ENCODE measurements at places on chromosomes 6 and 20.

- DNase-seq: no peak
Observed at GRCh38 chr6:169729961-169730360, 5.7 kb upstream of the PHF10 start.

GRCh38 chr6:94323853-94324252, 904.5 kb upstream of the EPHA7 start:
- DNase-seq: peak; percentile 9

GRCh38 chr20:9912858-9913434, 74.1 kb upstream of the PAK5 start:
- DNase-seq: peak; percentile 48

GRCh38 chr6:157967020-157967419, 14.6 kb upstream of the SYNJ2 start:
- DNase-seq: no peak

DNA sequence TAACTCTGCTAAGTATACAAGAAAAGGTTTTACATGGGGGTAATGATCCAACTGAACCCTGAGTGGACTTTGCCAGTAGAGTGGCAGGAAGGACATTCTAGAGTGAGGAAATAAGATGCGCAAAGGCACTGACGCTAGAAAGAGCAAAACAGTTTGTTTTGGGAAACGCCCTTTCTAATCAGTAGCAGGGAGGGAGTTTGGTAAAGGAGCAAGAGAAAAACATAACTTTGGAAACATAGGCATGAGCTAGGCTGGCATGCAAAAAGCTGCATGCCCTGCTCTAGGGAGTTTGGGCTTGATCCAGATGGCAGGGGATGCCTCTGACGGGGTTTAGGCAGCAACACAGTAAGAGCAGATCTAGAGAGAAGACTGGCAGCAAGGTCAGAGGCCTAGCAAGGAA, 135.2 kb downstream of the DST start:
- DNase-seq: no peak

DNA sequence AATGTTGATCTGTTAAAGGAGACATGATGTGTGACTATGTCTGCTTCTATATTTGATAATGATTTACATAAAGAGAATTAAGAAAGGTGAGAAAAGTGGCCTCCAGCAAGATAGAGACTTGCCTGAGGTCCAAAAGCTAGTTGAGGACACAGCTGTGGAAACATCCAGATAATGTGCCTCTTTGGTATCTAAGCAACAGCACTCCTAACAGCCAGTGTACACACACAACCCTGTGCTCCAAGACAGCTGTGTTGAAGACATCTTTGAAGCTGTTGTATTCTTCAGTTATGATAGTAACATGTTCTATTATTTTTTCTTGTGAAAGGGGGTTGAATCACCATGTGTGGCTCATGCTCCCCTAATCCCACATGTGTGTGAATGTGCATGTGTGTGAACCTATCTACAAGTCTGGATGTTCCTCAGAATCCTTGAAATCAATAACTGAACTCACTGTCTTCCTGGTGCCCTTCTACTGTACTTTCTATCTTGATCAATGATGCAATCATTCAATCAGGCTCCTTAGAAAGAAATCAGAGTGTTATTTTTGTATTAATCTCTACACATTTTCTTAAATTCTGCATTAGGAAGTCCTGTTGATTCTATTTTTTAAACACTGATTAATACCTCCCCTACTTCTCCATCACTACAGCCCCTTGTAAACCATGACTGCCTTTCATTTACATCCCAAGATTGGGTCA, 116.7 kb upstream of the SSTR4 start:
- no peak for DNase-seq

DNA sequence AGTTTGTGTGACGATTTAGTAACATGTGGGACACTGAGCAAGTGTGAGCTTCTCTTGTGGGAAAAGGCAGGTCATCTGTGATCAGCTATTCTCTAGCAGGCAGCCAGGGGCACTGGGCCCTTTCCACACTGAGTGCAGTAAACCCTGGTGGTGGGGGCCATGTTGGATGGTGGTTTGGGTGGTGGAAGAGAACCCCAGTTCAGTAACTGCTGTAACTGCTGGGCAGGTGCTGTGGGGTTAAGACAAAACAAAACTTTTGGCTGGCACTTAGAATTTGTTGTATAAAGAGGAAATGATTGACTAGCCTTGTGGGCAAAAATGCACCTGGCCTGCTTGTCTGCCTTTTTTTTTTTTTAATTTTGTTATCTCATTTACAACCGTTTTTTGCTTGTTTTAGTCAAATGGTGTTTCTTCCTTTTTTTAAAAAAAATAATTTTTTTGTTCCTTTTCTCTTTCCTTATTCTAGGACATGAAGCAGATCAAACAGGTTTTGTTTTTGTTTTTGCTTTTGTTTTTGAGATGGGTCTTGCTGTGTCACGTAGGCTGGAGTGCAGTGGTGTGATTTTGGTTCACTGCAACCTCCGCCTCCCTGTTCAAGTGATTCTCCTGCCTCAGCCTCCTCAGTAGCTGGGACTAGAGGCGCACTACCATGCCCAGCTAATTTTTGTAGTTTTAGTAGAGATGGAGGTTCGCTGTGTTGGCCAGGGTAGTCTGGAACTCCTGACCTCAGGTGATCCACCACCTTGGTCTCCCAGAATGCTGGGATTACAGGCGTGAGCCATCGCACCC, 59.8 kb downstream of the IGF2R start:
- DNase-seq: no peak

GRCh38 chr6:130557481-130558112, 191.8 kb downstream of the TMEM200A start:
- no peak for DNase-seq

- no peak for DNase-seq
Observed at GRCh38 chr6:78594668-78595066, 272.7 kb upstream of the IRAK1BP1 start.

- DNase-seq: peak; percentile 74
Observed at GRCh38 chr6:147530132-147531060, 21.9 kb downstream of the SAMD5 start.

- DNase-seq: peak; percentile 89
Observed at GRCh38 chr6:158142789-158143188, 25.3 kb downstream of the SERAC1 start.

DNA sequence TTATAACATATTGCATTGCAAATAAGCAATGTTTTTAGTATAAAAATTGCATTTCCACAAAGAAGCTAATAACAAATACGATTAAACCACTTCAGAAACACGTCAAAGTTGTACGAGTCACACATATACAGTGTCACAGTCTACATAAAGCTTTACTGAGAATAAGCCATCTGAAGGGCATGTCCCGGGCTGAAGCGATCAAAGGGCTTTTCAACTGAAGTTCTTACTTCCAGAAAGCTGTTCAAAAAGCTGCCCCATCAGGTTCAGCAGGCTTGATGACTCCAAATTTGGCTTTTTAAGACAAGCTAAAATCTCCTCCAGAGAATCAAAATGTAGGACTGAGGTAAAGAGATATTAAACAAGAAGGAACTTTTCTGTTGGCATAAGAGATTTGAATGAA, 37.5 kb upstream of the HAO1 start:
- DNase-seq: no peak

GRCh38 chr20:24102290-24102689, 113.7 kb upstream of the GGTLC1 start:
- DNase-seq: no peak

DNA sequence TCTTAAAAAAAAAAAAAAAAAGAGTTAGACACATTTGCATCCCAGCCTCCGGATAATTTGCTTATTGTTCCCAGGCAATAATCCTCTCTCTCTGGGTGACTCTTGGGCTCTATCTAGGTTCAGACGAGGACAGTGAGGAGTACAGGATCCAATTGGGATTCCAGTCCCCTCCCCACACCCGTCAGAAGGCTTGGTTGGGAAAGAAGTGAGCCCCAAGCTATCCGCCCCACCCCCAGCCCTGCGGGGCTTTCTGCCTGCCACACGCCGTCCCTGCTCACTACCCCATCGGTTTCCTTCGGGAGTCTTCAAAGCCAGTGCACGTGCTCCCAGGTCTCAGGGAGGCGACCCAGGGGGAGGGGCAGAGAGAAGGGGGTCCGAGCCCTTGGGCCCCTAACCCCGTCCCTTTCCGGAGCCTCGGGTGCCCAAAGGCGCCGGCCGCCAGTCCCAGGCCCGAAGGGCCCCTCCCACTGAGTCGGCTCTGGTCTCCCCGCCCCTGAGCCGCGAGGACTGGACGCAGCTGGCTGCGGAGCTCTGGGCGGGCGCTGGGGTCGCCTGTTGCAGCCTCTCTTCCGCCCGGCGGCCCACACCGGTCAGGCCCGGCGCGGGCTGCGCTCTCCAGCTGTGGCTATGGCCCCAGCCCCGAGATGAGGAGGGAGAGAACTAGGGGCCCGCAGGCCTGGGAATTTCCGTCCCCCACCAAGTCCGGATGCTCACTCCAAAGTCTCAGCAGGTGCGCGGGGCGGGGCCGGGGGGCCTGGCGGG, 2.5 kb downstream of the MYMX start:
- peak; percentile 75 for DNase-seq

DNA sequence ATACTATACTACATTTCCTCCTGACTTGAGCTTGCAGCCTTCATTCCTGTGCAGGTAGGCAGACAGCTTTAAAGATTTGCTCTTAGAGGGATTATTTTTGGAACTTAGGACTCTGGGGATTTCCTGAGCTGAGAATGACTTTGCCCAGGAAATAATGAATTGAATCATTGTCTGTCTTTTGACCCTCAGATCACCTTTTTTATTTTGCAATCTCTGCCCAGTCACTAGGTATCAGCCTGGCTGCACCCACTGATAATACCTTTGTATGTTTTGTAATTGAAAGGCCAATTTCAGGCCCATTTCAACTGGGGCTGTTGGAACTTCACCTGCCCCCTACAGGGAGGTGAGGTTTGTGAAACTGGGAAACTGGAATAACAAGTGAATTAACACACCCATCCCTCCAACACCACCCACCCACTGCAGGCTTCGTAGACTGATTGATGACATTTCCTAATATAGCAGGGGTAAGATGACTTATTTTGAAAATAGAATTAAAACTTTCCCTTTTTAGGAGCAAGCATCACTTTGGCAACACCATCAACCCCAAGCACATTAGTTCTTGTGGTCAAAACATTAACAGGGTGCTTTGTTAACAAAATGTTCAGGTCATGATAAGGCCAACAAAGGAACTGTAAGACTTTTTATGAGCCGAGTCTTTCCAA, 157.1 kb upstream of the CENPW start:
- peak; percentile 83 for DNase-seq

DNA sequence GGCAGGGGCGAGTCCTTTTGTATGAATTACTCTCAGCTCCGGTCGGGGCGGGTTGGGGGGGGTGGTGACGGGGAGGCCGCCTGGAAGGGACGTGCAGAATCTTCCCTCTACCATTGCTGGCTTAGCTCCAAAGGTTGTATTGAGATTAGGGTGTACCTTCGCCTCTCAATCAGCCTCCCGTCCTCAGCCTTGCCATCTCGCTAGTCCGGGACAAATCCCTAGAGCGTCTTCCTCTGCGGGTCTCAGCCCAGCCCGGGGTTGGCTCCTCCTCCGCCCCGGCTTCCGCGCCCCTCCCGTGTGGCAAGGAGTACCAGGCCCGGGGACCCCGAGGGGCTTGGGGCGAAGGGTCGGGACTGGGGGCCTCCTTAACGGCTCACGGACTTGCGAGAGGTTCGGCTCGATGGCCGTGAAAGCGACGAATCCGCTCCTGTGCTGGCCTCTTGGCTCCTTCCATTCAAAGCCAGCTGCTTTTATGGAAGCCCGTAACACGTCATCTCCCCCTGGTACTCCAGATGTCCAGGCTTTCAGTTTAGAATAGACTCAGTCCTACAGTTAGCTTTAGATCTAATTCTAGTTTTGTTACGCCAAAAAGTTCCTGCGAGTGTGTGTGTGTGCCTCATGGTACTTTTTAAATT, 636 bp upstream of the EEF1A1 start:
- DNase-seq: peak; percentile 76

GRCh38 chr20:35517125-35517524, 12.3 kb downstream of the C20orf173 start:
- no peak for DNase-seq

Data from kidney tubule cell (primary cell).